ENCODE measurements at places on chromosomes 6 and 20.

- no peak for DNase-seq
Measured at GRCh38 chr20:19275038-19275629, 62.7 kb downstream of the SLC24A3 start.

GRCh38 chr20:1616858-1617434, 2.9 kb downstream of the SIRPB1 start:
- no peak for DNase-seq

- DNase-seq: no peak
Measured at GRCh38 chr6:53899512-53899911, 104.7 kb downstream of the LRRC1 start.

GRCh38 chr6:7106215-7106751, 1.5 kb upstream of the RREB1 start:
- DNase-seq: no peak

DNA sequence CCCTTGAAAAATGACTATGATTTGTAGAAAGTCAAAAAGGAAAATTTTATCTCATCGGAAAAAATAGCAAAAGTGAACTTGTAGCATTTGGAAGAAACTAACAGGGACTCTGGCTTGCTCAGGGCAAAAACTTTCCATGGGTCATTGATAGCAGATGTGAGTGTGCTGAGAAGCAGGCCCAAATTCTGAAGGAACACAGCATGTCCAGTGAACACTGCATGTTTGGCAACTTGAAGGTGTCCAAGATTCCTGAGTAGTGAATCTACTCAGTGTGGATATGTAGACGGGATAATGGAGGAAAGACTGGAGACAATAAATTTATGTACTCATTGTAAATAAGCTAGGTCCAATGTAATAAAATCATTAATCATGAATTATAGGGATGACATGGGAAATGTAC, 8.2 kb downstream of the SLC17A2 start:
- no peak for DNase-seq
